Left renal cortex interstitium (tissue), 4 donors: ENCODE measurements at places on chromosomes 16 and 17.

DNA sequence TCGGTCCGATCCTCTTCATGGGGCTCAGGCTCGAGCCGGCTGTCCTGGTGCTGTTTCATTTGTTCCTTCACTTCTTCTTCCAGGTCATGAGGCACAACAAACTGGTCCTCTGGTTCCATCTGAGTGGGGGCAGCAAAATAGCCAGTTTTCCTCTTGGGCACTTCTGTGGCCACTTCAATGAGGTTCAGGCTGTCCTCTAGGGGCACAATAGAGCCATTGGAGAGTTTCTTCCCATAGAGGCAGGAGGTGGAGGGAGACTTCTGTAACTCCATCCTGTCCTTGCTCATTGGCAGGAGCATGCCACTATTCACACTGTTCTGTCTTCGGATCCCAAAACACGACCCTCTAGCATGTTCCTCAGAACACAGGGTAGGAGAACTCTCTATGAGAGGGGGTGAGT lies 22.9 kb downstream of the MARVELD3 start:
- no peak for DNase-seq

DNA sequence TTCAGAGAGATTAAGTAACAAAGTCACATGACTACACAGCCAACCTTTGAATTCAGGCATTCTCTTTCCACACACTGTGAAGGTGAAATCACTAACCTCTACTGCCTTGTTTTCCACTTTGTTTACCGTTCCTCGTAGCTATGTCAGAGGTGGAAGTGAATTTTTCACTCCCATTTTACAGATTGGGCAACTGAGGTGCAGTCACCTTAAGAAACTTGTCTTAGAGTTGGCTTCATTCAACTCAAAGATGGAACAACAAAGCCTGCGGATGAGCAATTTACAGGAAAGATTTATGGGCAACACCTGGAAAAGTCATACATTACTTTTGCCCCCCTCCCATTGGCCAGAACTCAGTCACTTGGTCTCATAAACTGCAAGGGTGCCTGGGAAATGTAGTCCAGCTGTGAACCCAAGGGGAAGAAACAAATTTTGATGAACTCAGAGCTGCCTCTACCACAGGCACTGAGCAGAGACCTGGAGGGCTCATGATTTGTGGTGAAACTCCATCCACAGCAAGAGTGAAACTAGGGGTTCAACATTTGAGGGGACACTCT lies 784.6 kb upstream of the EEF2KMT start:
- no peak for DNase-seq

DNA sequence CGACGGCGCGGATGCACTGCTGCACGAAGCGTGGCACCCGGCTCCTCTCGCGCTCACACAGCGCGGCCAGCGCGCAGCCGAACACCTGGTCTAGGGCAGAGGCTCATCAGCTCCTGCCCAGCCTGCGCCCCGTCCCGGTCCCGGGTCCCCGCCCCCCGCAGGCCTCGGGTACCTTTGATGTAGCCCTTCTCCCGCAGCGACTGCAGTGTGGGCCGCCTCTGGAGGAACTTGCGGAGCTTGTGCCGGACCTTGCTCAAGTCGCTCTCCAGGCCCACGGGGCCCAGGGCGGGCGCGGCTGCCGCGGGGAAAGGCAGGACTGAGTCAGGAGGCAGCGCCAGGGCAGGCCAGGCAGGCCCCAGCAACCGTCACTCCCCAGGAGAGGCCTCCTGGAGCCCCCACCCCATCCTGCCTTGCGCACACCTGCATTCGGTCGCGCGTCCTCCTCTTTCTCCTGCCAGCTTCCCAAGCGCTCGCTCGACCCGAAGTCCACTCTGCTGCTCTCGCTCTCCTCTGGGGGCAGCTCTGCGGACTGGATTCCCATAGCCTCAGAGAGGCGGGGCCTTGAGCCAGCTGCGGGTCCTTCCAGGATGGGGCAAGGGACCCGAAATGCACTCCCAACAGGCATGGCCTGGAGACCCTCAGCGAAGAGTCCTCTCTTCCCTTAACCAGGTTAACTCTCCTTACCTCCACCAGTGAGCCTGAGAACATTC lies 36.0 kb downstream of the ARHGAP27 start:
- no peak for DNase-seq

DNA sequence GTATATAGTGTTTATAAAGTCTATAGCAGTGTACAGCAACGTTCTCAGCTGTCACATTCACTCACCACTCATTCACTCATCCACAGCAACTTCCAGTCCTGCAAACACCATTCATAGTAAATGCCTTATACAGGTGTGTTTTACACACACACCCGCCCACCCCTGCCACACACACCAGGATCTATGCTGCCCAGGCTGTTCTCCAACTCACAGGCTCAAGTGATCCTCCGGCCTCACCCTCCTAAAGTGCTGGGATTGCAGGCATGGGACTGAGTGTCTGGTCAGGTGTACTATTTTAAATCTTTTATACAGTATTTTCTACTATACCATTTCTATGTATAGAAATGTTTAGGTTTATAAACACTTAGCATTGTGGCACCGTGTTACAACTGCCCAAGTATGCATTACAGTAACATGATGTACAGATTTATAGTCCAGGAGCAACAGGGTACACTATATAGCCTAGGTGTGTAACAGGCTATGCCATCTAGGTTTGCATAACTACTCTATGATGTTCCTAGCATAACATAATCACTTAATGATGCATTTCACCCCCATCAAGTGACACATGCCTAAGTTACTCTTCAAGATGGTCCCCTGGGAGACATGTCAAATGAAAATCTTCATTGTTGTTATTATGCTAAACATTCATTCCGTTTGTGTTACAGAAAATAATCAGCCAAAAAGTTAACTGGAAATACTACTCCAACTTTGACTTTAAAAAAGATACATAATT lies 42.5 kb downstream of the CREBBP start:
- no peak for DNase-seq

GRCh38 chr17:52235516-52235915 lies 77.0 kb upstream of the CA10 start:
- DNase-seq = no peak

DNA sequence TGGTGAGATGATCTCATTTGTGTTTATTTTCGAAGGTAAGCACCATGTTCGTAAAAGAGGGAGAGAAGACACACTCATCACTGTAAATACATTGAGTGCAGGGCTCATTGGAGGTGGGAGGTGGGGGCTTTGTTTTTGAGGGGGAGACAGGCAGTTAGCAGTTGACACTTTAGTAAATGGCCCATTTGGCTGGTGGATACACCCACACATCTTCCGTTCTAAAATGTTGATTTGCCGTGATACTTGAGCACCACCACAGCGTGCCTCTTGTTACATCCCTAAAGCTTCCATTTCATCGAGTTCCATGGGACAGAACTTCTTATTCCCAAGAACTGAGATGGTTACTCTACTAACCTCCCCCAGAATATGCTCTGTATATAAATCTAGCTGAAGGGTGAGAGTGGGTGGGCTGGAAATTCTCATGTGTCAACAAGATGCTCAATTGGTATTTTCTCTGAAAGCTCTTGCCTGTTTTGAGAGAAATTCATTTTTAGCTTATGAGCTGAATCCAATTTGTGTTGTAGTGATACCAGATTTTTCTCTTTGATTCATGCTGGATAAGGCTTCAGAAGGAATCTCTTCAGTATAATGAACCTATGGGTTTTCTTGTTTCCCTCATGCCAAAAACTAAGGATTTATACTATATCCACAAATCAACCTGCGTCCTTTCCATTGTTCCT lies 314.3 kb downstream of the RBFOX1 start:
- no peak for DNase-seq

DNA sequence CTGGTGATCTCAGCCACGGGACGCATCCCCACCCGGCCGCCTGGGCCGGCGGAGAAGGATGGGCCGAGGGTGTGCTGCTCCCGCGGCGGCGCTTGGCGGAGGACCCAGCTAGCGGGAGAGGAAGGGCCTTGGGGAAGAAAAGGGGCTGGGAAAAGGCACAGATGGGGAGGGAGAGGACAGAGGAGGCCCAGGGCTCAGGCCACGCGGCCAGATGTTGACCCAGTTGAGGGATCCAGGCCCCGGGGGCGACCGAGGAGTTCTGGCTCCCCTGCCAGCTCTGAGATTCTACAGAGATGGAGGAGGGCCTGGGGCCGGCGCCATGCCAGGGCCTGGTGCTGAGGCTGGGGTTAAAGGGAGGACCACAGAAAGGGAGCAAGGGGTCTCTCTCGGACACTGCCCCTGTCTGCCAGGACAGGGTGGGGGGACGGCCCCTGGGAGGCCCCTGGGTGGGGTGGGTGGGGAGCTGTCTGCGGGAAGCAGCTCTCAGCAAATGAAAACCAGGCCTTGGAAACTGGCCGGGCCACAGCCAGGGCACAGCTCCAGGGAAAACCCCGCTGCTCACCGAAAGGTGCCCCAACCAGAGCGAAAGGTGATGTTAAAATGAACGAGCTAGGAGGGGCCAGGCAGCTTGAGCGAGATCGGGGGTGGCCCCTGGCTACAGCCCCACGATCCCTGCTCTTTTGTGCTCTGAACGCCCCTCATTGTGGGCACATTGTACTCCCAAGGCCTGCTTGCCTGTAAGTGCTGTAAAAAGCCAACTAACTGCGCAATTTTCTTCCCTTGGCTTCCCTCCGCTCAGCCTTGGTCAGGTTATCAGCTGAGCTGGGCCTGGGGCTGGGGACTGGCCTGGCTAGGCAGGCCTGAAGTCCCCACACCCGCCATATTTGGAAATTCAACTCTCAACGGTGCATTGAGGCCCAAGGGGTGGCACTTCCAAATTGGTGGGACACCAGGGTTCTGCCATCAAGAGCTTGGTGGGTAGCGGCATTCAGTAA lies 191.4 kb downstream of the ZNF423 start:
- DNase-seq = no peak

DNA sequence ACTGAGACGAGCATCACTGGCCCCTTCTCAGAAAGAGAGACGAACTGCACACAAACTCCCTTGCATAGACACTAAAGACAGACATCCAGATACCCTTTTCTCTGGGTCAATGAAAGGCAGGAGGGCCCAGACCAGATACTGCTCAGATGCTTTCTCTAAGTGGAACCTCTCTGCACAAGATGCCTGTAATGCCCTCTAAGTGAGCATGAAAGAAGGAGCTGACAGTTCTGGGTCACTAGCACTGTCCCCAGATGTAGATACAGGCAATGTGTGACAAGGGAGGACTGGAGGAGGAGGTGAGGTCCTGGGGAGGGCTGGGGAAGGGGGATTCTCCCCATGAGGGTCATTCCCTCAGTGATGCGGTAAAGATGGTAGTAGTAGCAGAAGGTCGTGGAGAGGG lies 501.0 kb upstream of the CDH11 start:
- DNase-seq = no peak

DNA sequence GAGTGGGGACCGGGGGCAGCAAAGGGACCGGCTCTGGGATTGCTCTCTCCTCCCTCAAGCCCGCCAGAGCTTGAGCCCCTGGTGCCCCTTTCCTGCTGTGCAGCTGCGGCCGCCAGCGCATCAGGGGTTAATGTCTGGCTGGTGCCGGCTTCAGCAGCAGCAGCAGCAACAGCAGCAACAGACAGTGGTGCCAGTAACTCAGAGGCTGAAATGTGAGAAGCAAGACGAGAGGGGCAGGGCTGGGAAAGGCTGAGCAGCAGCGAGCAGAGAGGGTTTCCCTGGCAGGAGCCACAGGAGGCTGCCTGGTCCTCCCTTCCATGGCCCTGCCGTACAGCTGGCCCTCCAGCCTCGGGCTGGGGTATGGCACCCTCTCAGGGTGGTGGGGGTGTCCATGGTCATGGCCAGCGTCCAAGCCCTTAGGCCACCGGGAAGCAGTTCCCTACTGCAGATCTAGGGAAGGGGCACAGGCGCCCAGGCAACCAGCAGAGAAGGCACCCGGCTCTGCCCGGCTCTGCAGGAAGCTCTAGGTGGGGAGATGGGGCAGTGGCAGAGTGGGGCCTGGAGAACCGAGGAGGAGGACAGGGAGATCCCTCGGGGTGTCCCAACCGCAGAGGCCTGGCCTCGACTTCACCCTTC lies 21.1 kb upstream of the TFAP4 start:
- no peak for DNase-seq

DNA sequence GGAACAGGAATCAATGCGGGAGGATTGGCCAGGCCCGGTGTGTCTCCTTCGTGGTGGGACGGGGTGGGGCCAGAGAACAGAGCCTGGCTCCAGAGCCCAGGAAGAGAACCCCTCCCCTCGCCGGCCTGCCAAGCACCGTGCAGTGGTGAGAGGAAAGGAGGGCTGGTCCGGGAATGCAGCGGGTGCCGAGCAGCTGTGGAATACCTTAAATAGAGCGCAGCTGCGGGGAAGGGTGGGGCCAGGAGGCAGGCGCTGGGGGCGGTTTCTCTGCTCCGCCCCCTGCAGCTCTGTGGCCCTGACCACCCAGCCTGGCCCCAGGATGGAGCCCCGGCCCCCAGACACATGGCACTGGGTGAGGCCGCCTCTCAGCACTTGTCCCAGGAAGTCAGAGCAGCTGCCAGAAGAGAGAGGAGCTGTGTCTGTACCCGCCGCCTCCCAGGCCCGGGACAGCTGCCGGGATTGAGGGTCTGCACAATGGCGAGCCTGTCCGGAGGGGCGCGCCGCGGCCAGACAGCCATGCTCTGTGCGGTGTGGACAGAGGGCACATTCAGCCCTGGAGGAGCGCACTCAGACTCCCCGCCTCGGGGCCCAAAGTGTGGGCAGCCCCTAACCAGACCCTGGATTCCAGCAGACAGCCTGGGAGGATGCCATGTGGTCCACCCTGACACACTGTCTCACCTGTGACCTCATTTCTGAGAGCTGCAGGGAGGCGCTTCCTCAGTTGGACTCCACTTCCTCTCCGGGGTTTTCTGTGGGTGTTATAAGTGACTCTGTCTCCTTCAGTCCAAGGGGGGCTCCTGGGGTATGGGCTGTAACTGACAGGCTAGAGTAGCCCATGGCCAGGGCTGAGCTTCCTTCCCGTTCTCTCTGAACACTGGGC lies 268.8 kb downstream of the SEC14L1 start:
- DNase-seq = no peak

GRCh38 chr17:40018211-40019121 lies 3.2 kb downstream of the CSF3 start:
- no peak for DNase-seq

- DNase-seq = no peak
Measured at GRCh38 chr16:10967986-10968385, 23.6 kb downstream of the CLEC16A start.
